HS-27A (cell line): ENCODE measurements at places on chromosomes 12 and 14.

- DNase-seq = no peak
Measured at GRCh38 chr14:89343356-89343755, 73.7 kb downstream of the FOXN3 start.

- no peak for DNase-seq
Measured at GRCh38 chr14:24954037-24954699, 95.8 kb downstream of the STXBP6 start.

GRCh38 chr14:49982501-49982951 is 89.6 kb downstream of the ARF6 start:
- peak; percentile 91 for DNase-seq

- no peak for DNase-seq
Measured at GRCh38 chr14:72333357-72333756, 401.1 kb downstream of the RGS6 start.

GRCh38 chr12:68479896-68480291 is 130.8 kb upstream of the RAP1B start:
- DNase-seq = no peak

DNA sequence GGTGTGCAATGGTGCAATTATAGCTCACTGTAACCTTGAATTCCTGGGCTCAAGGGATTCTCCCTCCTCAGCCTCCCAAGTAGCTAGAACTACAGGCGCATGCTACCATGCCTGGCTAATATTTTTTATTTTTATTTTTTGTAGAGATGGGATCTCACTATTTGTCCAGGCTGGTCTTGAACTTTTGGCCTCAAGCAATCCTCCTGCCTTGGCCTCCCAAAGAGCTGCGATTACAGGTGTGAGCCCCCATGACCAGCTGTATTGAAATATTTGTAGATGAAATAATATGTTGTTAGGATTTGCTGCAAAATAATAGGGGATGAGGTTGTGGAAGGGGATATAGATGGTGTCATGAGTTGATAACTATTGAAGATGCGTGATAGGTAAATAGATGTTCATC is 4.9 kb downstream of the KLHL28 start:
- DNase-seq = no peak

GRCh38 chr12:121957861-121958515 is 39.6 kb downstream of the CFAP251 start:
- DNase-seq = no peak

- no peak for DNase-seq
Measured at GRCh38 chr12:14514154-14514842, 53.4 kb downstream of the PLBD1 start.
